ENCODE measurements at places on chromosomes 12 and 14.

DNA sequence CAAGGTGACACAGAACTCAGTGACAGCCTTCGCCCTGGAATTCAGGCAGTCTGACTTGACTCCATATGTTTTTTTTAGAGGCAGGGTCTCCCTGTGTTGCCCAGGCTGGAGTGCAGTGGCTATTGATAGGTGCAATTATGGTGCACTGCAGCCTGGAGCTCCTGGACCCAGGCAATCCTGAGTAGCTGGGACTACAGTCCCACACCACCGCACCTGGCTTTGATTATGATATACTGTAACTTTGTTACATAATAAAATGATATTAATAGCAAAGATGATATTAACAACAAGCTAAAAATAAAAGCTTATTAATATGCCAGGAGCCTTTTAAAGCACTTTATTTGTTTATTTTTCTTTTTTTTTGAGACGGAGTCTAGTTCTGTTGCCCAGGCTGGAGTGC, 9.8 kb downstream of the VSIG10 start:
- DNase-seq = no peak

DNA sequence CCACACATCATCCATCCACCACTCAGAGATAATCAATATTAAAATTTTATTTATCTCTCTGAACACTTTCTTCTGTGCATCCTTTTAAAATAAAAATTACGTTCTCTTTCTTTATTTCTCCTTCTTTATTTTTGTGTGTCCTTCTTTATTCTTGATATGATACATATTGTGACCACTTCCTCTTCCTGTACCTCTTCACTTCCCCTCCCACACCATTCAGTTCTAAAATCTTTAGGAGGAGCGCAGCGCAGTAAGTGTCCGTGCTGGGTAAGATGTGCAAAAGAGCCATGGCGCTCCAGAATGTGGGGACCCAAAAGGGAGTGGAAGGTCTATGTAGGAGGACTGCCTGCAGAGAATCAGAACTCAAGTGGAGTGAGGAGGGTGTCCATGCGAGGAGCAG, 256.7 kb downstream of the ITPR2 start:
- no peak for DNase-seq

GRCh38 chr14:24417832-24418491, 11.5 kb downstream of the CBLN3 start:
- DNase-seq = no peak

DNA sequence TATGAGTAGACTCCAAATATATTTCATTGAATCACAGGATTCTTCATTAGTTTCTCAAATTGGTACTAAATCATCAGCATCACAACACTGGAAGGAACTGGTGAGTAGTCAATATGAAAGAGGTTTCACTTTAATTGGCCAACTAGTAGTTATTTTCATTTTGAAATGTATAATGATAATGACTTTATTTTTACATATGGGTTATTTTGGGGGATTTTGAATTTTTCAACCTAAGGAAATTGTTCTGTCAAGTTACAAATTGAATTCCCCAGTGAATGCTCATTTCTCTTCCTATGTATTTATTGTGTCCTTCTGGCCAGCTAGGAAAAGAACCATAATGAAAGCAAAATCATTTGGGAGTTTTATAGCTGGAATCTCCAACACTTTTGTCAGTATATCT, 174.2 kb upstream of the ATP2B1 start:
- no peak for DNase-seq

GRCh38 chr12:117072736-117073490, 26.3 kb downstream of the TESC start:
- no peak for DNase-seq

DNA sequence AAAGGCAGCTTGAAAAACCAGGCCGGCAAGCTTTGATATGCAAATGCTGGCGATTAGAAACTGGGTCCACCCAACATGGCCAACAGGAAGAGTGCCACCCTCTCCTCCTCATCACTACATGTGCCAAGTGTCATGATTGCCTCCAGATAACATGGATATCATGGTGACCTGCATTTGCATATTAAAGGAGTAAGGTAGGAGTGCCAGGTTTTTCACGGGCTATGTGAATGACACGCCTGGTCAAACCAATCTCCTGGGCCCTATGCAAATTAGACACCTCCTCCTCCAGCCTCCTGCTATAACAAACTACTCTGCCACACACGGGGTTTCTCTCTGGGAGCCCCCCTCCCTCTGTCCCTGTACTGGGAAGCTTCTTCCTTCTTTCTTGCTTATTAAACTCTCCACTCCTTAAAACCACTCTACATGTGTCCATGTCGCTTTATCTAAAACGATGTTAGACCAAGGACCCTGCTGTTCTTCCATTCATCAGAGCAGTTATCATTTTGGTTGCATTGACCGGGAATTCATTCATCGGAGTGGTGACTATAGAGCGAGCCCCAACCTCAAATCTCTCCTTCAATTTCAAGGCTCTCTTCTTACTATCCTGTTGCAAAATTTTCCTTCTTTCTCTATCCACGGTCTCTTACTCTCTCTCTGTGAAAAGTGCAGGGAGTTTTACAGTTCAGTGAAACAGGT, 27.5 kb downstream of the APOBEC1 start:
- no peak for DNase-seq

- peak; percentile 33 for DNase-seq
Measured at GRCh38 chr12:42474391-42474790, 115.2 kb downstream of the PRICKLE1 start.

- DNase-seq = no peak
Measured at GRCh38 chr12:109447482-109447881, 29.6 kb downstream of the KCTD10 start.

DNA sequence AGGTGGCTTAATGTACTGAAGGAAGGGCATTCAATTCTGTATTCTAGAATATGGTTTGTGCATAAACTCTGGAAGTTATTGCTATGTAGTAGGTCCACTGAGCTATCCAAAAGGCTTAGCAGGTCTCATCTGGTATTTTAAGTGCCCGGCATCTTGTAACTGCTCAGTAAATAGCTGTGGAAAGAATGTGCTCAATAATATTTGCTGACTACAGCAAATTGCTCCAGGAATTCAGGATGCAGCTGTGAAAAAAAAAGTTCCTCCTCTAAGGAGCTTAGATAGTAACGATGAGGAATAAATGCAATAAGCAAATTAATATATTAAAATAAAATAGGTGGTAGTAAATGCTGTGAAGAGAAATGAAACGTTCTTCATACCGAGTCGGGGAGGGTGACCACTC, 857.1 kb downstream of the AACS start:
- DNase-seq = no peak

GRCh38 chr12:80129895-80130530, 30.7 kb downstream of the OTOGL start:
- no peak for DNase-seq

DNA sequence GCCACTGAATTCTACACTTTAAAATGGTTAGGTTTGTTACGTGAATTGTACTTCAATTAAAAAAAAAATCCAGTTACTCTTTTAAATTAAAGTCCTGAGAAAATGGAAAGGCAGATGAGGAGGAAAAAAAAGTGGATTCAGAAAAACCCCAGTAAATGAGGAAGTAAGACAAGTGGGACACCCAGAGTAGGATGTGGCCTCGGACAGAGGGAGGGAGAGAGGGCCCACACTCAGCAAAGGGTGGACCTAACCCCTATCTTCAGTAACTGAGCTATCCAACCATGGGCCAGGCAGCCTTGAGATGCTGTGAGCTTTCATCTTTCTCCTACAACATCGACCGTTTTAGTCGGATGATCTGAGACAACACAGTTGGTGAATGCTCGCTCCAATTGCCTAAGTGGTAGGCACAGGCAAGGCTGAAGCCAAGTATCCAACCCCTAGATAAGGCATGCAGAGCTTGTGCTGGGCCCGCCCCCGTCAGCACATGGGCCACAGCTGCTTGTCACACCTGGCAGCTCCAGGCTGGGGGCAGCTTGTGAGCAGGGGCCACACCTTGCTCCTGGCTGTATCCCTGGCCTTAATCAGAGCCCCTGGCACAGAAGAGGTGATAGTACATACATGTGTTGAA, 142.1 kb downstream of the TTC7B start:
- DNase-seq = no peak

DNA sequence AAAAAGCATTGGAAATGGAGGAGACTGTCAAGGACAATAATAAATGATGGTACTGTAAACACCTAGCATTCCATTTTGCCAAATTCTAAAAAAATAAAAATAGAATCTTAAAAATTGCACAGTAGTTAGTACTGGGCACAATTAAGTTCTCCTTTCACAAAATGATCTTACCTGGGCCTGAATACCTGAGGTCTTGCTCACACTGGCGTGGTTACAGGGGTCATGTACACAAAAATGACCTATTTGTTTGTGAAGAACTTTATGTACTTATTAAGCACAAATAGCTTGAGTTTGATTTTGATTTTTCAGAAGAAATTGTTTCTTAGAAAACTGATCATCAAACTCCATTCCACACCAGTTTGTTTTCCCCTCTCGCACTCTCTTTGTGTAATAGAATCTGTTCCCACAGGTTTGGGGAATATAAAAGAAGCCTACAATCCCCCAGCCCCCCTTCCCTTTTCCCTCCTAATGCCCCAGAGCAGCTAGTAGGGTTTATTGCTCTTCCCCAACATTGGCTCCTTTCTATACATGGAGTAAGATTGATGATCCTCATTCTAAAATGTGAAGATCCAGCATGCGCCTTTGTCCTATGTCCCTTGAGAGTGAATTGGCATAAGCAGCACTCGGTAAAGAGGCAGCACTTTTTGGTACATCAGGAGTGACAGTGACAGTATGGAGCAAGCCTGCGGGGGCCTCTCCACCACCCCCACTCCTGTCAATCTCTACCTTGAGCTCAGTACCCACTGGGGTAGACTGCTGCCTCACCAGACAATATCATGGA, 204.3 kb downstream of the ASCL1 start:
- no peak for DNase-seq
